ENCODE measurements at places on chromosomes 12 and 14.
A peak's percentile ranks its signal among the peaks of the same experiment; 100 is the strongest.

DNA sequence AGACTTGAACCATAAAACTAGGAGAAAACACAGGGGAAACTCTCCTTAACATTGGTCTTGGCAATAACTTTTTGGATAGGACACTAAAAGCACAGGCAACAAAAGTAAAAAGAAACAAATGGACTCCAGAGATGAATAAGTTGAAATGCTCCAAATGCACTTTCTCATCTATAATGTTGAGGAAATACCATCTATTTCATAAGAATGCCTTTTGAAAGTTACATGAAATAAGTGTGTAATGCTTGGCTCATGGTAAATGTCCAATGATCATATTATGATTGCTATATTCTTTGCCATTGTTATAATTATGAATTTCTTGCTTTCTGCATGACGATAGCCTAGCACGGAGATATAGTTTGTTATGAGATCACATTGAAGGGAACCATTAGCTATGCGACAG is 19.8 kb downstream of the PDE6H start:
- no peak for DNase-seq

DNA sequence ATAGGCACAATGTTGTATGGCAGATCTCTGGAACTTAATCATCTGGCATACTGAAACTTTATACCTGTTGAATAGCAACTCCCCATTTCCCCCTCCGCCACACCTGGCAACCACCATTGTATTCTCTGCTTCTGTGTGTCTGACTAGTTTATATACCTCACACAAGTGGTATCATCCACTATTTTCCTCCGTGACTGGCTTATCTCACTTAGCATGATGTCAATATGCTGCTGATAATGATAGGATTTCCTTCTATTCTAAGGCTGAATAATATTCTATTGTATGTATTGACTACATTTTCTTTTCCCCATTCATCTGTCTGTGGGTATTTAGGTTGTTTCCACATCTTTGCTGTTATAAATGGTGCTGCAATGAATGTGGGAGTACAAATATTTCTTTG is 21.5 kb downstream of the BRMS1L start:
- no peak for DNase-seq

DNA sequence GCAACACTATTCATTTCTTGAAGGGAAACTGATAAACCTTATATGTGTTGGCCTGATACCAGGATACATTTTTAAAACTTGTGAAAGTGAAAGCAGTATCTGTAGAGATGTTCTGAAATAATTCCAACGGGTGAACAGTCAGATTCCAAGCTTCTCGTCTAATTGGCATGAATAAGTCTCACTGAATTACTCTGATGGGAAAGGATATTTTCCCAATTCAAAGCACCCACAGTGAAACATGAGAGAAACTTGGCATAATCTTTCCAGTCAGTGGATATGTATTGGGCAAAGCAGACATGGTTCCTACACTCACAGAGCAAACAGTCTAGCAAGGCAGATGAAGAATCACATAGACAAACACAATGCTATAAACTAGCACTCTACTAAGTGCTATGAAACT is 413.1 kb downstream of the MED13L start:
- no peak for DNase-seq

- DNase-seq = no peak
These were observed 519.9 kb downstream of the C12orf50 start for GRCh38 chr12:87509237-87509820.

- no peak for DNase-seq
These were observed 10.4 kb downstream of the ATG2B start for GRCh38 chr14:96352708-96353107.

DNA sequence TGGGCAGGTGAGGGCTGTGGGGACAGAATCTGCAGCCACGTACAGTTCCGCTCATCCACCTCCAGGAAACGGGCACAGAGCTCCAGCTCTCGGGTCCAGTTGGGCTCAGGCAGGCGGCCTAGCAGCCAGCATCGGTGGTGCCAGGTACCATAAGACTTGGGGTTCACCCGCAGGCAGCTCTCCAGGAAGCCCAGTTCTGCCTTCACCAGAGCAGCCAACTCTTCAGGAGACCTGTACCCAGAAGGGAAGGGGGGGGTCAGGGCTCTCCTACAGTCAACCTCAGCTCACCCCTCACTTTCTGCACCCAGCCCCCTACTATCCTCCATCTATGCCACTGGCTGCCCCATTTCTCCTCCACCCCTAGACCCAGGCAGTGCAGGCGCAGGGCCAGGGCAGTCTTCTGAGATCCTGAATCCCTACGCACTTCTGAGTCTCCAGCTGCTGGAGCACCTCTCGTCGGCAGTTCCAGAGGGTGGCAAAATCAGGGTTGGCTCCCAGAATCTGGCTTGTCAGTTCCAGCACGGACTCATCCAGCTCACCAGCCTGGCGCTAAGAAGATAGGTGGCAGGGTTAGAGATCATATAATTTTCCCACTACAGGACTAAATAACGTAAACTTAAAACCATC is 1.4 kb downstream of the RABGGTA start:
- DNase-seq = no peak

GRCh38 chr12:53803703-53804102 is 51.9 kb upstream of the CISTR start:
- DNase-seq = no peak

GRCh38 chr12:45975506-45975905 is 14.9 kb downstream of the SCAF11 start:
- DNase-seq = no peak

- DNase-seq = peak; percentile 35
These were observed 947 bp downstream of the AEBP2 start for GRCh38 chr12:19440019-19440858.

GRCh38 chr14:56569174-56569573 is 10.4 kb upstream of the TMEM260 start:
- no peak for DNase-seq

DNA sequence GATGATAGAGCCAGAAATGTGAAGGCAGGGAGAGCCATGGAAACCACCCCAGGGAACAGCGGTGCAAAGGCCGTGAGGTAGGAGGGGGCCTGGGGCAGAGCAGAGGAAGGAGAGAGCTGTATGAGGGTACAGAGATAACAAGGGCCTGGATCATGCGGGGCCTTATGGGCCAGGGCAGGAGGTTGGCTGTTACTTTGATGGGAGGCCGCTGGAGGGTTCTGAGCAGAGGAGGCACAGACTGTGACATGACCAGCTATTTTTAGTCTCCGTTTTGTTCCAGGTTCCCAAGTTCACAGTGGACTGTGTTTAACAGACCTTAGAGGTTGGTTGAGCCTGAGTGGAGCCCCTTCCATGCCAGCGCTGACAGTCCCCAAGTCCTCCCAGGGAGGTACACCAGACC is 118.6 kb downstream of the GCH1 start:
- DNase-seq = no peak

DNA sequence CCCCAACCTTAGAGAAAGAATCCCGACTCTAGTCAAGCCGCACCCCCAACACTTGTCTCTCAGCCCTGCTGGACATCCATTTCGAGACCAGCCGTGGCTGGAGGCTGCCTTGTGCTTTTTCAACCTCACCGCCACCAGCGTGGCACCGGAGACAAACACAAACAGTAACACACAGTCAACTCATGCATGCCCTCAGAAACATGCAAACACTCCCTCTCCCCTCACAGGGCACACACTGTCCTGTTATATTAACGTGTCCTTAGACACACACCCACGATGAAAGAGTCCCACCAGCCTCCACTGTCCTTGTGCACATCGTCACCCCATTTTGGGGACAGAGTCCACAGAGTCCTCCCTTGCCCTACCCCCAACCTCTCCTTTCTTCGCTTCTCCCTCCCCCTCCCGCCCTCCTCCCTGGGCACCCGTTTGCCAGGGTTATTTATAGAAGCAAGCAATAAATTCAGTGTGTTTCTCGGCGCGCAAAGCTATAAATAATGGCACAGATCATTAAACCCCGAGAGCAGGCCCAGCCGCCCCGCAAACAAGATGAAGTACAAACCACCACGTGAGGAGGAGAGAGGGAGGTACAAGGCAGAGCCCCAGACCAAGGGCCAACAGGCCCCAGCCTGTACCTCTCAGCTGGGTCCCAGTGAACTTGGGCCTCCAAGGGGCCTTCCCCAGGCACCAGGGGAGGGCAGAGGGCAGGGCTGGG is 27.9 kb downstream of the SMUG1 start:
- no peak for DNase-seq

DNA sequence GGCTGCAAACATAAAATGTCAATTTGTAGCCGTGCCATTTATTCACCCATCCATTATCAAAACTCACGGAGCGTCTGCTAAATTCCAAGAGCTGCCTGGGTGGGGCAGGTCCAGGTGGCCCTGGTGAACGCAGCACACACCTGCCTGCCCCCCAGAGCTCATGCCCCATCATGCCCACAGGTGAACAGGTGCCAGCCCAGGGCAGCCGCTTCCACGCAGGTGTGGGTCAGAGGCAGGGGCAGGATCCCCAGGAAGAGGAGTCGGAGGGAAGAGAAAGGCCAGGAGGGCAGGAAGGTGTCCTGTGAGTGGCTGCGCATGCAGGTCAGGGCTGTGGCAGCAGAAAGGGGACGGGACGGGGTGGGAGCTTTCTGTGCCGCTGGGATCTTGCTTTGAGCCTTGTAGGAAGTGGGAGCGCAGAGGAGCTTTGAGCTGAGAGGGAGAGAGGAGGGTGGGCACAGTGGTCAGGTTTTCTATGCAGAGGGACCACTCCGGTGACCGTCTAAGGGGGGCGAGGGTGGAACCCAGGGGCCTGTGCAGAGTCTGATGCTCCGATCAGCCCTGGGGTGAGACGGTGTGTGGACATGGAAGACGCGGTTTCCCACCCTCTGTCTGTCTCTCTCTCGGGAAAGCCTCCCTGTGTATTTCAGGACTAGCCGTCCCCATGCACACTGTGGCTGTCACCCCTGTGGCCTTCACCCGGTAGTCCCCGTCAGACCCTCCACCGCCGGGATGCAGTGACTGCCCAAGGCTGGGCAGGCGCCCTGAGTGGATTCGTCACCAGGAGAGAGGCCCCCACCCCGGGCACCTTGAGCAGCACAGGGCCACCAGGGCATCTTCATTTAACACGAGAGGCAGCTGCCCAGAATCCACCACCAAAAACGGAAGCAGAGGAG is 26.7 kb downstream of the GALNT9 start:
- no peak for DNase-seq

DNA sequence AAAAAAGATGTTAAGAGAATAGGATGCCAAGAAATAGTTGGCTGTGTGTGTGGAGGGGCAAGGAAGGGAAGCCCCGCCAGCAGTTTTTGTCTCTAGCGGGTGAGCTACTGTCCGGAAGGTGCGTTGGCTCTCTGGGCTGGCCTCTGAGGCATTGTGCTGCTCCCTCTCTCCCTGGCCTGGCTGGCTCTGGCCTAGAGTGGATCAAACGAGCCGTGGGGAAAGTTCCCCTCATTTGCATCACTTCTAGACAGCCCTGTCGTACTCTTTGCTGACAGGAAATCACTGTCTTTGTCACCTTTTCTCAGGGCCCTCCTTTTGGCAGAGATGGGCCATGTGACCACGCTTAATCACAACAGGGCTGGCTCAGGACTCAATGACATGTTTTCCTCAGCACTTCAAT is 236.1 kb upstream of the NPAS3 start:
- DNase-seq = no peak

DNA sequence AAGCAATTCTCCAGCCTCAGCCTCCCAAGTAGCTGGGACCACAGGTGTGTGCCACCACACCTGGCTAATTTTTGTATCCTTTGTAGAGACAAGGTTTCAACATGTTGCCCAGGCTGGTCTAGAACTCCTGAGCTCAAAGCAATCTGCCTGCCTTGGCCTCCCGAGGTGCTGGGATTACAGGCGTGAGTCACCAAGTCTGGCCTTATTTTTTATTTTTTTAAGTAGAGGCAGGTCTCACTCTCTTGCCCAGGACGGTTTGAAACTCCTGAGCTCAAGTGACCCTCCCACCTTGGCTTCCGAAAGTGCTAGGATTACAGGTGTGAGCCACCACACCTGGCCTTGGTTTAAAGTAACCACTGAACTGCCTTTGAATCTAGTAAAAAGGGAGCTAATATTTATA is 56.8 kb downstream of the SPPL3 start:
- DNase-seq = no peak

- DNase-seq = no peak
These were observed 397 bp downstream of the BDKRB1 start for GRCh38 chr14:96256407-96256806.

GRCh38 chr12:104197264-104197663 is 18.3 kb upstream of the TXNRD1 start:
- no peak for DNase-seq

DNA sequence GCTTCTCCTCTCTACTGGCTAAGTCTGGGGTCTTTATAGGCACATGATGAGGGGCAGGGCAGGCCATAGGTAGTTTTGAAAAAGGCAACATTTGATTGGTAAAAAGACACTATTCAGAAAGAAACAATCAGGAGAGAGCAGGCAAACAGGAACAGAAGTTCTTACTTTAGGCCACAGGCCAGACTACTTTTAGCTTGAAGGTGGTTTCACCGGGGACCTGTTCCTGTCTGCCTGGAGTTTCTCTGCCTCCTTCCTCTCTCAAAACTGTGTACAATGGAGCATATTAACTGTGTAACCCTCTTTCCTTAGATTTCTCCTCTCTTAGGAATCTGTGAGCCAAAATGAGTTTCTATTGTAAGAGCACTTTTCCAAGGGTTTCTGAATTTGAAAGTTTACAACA is 167.9 kb upstream of the AVPR1A start:
- DNase-seq = no peak

DNA sequence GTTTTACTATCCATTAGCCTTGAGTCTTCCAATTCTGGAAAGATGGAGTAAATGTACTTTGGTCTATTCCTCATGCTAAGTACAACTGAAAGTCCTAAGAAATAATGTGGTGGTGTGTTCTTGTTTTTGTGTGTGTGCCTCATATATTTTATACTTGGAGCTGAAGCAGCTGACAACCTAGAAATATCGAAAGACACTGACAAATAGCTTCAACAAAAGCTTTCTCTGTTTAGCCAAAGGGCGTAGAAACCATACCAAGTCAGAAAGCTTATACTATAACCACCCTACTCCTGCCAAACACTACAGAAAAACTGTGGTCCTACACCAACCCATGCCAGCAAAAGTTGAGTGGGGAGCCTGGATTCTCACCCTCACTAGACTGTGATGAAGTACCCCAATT is 188.4 kb downstream of the GPHN start:
- no peak for DNase-seq

DNA sequence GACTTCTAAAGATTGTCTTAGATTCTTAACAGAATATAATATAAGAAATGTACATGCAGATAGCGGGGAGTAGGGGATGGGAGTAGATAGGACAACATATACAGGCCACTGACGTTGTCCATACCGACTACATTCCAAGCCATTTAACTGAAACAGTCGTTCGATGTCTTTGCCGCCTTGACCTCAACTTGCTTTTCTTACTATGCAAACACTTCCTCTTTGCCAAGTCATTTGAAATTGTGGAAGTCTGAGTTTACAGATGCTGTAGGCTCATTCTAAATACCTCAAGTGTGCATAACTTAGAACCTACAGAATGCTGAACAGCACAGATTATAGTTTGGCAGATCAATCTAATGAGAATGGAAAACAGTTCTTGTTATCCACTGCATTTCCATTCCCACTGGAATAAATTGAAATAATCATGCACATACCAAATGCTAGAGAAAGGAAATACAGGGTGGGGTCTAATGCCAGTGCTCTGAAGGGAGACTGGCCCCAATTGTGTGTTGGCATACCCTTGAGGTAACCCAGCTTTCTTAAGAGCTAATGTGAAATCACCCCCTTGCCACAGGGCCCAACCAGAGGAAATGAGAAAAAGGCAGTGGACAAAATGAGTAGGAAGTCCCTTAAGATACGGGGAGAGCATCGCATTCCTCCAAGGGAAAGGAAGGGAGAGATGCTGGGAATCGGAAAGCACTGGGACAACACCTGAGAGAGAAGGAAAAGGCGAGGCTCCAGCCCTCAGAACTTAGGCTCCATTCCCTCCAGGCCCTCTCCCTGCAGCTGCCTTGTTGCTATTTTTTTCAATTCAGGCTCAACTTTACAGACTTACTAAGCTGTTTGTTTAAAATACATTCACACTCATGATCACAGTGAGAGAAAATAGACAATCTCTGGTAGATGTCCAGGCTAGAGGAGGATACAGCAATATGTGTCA is 380.9 kb upstream of the TMTC1 start:
- DNase-seq = no peak

Measured in activated CD8-positive, alpha-beta memory T cell treated with anti-CD3 and anti-CD28 coated beads for 4 hours (primary cell).